ENCODE measurements at places on chromosomes 1 and 21. TPM values are rescaled to one million over a fixed set of nuclear protein-coding genes. Genes with fewer than 3 reads are reported as not detected.

The HLX gene
- total RNA-seq: not detected

The PADI3 gene
- total RNA-seq: not detected

The RHOU gene
- 9.7 TPM for total RNA-seq

The POU3F1 gene
- total RNA-seq: not detected

The NUDT4B gene
- not detected for total RNA-seq

The SAMD13 gene
- 0.29 TPM for total RNA-seq

The MTARC1 gene
- not detected for total RNA-seq

The PATJ gene
- 10.9 TPM for total RNA-seq

- H3K27ac ChIP-seq: no peak overlapping the region
- peaks cover 15% of the 10 kb centered on the region for H3K27me3 ChIP-seq
- H3K4me3 ChIP-seq: no peak overlapping the region
- H3K4me1 ChIP-seq: peaks cover 3% of the 10 kb centered on the region
Observed at GRCh38 chr1:207890136-207890738, 20.7 kb downstream of the CD34 start.

DNA sequence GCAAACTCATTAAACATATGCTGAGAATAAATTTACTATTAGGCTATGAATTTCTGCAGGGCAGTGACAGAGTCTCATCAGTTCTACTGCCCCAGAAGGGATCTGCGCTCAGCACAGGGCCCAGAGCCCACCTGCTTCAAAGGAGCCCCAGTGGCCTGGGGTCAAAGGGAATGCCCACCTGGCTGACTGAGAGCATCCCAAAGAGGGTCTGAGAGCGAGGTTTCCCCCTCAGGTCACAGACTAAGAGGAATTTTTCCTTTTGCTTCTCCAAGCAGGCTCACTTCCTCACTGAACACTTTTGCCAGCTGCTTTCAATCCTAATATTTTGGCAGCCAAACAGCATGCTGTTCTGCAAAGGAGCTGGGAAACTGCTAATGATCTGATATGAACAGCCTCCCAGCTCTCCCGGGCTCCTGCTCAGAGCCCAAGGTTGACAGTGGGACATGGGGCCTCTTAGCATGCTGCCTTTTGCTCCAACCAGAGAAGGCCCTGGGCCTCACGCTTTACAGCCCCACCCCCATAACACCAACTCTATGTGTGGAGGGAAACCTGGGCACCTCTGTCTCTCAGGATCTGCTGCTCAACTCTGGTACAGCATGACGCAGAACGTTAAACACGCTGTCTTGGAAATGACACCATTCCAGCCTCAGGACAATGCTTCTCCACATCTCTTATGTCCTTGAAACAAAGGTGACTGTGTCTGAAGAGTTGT is 70.7 kb upstream of the SYT6 start:
- H3K36me3 ChIP-seq: no peaks in the 10 kb centered on the region
- H3K27ac ChIP-seq: no peak overlapping the region
- DNase-seq: no peak
- peaks cover 7% of the 10 kb centered on the region for H3K27me3 ChIP-seq
- no peak overlapping the region for H3K4me3 ChIP-seq

- no peaks in the 10 kb centered on the region for H3K36me3 ChIP-seq
- DNase-seq: no peak
- H3K4me3 ChIP-seq: no peak overlapping the region
- H3K27ac ChIP-seq: no peak overlapping the region
Observed at GRCh38 chr1:109716570-109717090, 4.6 kb downstream of the GSTM5 start.

- H3K4me3 ChIP-seq: no peak overlapping the region
- DNase-seq: no peak
- peaks cover 10% of the 10 kb centered on the region for H3K27me3 ChIP-seq
- H3K36me3 ChIP-seq: no peaks in the 10 kb centered on the region
- H3K27ac ChIP-seq: no peak overlapping the region
- H3K4me1 ChIP-seq: no peaks in the 10 kb centered on the region
Observed at GRCh38 chr1:7401814-7402547, 369.1 kb upstream of the VAMP3 start.

DNA sequence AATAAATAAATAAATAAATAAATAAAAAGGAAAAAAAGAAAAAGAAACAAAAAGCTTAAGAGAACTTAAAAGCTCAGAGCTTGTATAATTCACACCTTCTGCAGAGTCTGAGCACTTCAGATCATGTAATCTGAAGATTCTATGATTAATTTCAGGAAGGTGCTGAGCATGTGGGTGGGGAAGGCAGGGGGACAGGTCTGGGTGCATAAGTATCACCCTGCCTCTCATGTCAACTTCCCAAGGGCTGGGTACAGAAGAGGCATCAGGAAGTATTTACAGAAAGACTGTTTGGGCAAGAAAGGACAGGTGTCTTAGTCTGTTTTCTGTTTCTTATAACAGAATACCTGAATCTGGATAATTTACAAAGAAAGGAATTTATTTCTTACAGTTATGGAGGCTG is 20.4 kb upstream of the PADI2 start:
- no peak for DNase-seq
- H3K4me3 ChIP-seq: no peak overlapping the region
- no peaks in the 10 kb centered on the region for H3K36me3 ChIP-seq
- H3K27ac ChIP-seq: no peak overlapping the region

DNA sequence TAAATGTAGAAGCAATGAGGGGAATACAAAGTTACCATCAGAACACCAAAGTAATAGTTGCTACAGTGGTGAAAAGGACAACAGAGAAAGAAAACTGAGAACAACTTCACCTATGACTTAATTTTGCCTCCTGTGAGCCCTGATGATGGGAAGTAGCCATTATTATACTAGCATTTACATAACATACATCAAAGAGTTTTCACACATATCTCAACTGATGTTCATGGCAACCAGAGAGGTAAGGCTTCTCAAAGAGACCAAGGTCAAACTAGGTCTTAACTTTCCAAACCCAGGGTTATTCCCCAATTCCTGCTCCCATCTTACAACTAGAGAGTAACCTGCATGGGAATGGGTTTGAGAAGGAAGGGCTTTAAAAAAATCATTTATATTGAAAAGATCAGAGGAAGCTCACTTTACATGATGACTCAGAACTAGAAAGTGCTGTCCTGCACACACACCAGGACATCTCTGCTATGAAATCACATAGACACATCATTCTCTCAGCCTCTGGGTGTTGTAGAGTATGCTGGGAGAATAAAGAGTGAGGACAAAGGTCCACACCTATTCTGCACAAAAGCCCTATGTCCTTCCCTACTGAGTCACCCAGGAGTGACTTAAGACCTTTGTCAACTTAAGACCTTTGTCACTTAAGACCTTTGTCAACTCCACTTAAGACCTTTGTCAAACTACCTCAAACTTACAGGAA is 179.7 kb downstream of the TNFSF18 start:
- peaks cover 42% of the 10 kb centered on the region for H3K4me1 ChIP-seq
- H3K27ac ChIP-seq: peak overlapping the region; percentile 50
- H3K27me3 ChIP-seq: no peaks in the 10 kb centered on the region
- H3K36me3 ChIP-seq: no peaks in the 10 kb centered on the region
- DNase-seq: peak; percentile 42
- no peak overlapping the region for H3K4me3 ChIP-seq

DNA sequence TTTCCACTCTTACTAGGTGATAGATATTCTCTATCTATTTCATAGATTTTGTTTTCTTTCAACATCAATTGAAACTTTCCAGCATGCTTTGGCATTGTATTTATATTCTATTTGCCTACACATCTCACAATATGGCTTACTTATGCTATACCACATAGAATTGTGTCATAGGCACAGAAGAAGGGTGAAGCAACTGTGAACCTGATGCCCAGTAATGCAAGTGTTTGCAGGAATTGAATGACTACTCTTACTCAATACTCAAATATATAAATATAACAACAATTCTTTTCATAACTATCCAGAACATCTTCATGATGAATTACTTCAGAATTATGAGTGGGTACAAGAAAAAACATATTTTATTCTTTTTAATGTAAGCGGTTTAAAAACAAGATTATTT is 165.9 kb downstream of the PTBP2 start:
- H3K27me3 ChIP-seq: no peaks in the 10 kb centered on the region
- no peak for DNase-seq
- H3K36me3 ChIP-seq: no peaks in the 10 kb centered on the region
- H3K4me1 ChIP-seq: no peaks in the 10 kb centered on the region
- no peak overlapping the region for H3K27ac ChIP-seq
- no peak overlapping the region for H3K4me3 ChIP-seq

DNA sequence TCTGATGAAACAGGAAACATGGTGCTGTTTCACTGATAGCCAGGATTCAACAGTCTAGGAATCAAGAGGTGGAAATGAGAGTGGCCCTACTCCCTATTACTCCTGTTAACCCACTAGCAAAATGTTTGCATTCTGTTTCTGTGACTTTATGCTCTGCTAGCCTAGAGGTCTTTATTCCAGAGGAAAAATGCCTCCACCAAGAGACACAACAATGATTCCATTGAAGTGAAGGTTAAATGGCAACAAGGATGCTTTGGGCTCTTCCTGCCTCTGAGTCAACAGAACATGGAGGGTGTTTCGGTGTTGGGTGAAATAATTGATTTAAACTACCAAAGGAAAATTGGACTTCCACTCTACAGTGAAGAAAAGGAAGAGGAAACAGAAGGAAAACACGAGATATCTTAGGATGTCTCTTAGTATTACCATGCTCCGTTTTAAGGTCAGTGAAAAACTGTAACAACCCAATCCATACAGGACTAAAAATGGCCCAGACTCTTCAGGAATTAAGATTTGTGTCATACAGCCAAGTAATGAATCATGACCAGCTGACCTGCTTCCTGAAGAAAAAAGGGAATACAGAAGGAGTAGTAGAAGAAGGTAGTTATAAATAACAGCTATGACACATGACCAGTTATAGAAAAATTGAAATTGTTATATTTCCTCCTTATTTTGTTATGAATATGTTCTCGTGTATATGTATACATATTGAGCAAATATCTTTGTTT is 1237.8 kb downstream of the NCAM2 start:
- H3K27me3 ChIP-seq: no peaks in the 10 kb centered on the region
- no peaks in the 10 kb centered on the region for H3K36me3 ChIP-seq
- DNase-seq: no peak
- H3K4me3 ChIP-seq: no peak overlapping the region

DNA sequence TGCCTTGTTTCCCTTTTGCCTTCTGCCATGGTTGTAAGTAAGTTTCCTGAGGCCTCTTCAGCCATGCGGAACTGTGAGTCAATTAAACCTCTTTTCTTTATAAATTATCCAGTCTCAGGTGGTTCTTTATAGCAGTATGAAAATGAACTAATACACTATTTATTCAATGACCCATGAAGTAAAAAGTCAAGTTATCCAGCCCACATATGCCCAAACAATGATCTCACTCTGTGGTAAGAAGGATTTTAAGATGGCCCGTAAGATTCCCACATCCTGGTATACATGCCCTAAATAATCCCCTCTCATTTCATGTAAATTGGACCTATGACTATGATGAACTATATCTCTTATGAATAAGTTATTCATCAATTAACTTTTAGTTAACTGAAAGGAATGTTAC is 1008.3 kb upstream of the B3GALT2 start:
- no peak overlapping the region for H3K4me3 ChIP-seq
- H3K27me3 ChIP-seq: no peaks in the 10 kb centered on the region
- no peak for DNase-seq
- no peak overlapping the region for H3K27ac ChIP-seq
- no peaks in the 10 kb centered on the region for H3K4me1 ChIP-seq
- no peaks in the 10 kb centered on the region for H3K36me3 ChIP-seq

All from activated CD8-positive, alpha-beta T cell treated with anti-CD3 and anti-CD28 coated beads, Interleukin-2, amount 10 ng/mL, durations not matched to agents 7 days and 5 days (primary cell).